Stimulated activated CD8-positive, alpha-beta memory T cell treated with anti-CD3 and anti-CD28 coated beads, Interleukin-4, amount 100 ng/mL, for 4 hours (primary cell): ENCODE measurements at places on chromosomes 6 and 20.

DNA sequence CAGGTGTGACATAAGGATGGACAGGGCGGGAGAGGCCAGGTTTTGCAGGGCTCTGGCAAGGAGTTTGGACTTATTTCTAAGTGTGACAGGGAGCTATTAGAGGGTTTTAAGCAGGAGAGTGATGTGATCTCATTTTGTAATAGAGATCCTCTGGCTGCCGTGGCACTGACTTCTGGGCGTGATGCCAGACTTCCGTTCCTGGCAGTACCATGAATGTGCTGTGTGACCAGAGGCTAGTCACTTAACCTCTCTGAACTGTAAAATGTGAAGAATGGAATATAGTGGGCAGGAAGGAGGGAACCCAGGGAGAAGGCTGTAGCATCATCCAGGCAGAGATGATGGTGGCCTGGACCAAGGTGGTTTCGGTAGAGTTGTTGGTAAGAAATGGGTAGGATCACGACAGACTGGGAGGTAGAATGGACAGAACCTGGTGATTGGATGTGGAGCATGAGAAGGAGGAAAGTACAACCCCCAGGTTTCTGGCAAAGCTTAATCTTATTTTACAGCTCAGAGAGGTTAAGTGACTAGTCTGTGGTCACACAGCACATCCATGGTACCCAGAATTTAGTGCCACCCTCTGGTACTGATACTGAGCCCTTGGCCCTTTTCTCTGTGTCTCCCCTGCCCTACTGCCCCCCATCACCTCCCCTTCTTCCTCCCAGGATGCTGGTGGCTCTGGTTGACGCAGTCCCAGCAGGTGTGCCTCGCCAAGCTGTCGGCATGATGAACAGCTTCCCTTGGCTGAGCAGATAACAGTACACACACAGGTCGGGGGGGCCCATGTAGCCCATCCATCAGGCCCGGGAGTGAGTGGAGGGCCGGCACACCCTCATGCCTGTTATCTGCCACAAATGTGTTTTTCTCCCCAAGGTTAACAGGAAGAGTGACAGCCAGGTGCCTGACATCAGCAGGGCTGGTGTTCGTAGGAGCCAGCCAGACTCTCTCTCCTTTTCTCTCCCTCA is 52.9 kb upstream of the CTNNBL1 start:
- no peak for DNase-seq

DNA sequence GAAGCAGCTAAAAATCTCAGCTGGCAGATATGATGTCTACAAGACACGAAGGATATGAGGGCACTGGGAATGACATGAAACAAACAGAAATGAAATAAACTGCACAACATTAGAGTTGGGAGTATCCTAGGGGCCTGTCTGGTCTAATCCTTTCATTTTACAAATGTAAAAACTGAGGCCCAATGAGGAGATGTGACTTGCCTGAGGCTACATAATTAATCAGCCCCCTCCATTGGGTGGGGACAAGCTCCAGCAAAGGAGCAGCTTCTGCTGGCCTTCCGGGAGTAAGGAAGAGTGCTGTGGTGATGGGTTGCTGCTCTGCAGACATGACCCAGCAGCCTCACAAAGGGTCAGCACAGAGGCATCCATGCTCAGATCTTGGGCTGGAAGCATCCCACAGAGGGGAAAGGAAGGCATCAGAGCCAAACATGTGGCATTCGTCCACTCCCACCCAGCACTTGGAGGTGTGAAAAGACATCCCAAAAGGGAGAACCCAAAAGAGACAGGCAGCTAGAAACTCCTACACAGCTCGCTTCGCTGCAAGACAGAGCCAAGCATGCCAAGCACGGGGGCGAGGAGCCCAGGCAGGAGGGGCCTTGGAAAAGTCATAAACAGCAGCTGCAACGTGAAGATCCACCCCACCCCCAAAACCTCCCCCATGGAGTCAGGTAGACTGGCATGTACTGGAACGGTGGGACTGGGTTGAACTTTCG is 183.7 kb downstream of the UNC5CL start:
- no peak for DNase-seq

- no peak for DNase-seq
These were observed 74.7 kb upstream of the TMEM170B start for GRCh38 chr6:11462742-11463397.

GRCh38 chr6:83827050-83827449 is 26.1 kb upstream of the RIPPLY2 start:
- DNase-seq: no peak

GRCh38 chr6:29710281-29710941 is 12.8 kb upstream of the HLA-F start:
- DNase-seq: no peak

- DNase-seq: no peak
These were observed 2.7 kb downstream of the EYA4 start for GRCh38 chr6:133243723-133244305.

GRCh38 chr6:25147223-25147622 is 132.0 kb upstream of the CARMIL1 start:
- no peak for DNase-seq

- DNase-seq: no peak
These were observed 89.6 kb upstream of the HS3ST5 start for GRCh38 chr6:114432400-114432799.

DNA sequence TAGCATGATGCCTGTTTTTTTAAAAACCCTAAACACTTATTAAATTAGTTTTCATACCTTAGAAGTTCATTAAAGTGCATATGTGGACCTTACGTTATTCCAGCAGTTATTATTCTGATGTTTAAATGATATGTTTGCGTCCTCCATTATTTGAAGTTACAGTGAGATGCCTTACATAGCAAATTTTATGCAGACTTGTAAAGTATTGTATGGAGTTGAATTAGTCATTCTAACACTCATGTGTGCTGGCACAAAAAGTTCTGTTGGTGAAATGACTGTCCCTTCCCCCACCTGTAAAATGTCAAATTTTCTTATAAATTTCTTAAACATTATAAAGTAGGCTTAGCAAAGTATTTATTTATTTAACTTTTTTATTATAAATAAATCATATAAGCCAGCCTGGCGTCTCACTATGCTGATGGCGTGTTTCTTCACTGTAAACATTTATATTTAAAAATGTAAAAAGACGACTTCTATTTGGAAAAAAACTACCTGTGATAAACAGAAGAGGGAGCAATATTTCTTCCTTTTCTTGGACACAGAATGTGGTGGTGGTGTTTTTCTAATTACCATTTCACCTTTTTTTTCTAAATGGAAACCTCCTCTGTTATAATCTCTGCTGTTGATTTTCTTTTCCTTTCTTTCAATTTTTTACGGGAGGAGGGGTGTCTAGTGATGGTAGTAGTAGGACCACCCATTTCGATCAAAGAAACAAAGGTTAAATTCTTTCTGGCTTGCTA is 155.4 kb downstream of the RFPL4B start:
- DNase-seq: no peak

DNA sequence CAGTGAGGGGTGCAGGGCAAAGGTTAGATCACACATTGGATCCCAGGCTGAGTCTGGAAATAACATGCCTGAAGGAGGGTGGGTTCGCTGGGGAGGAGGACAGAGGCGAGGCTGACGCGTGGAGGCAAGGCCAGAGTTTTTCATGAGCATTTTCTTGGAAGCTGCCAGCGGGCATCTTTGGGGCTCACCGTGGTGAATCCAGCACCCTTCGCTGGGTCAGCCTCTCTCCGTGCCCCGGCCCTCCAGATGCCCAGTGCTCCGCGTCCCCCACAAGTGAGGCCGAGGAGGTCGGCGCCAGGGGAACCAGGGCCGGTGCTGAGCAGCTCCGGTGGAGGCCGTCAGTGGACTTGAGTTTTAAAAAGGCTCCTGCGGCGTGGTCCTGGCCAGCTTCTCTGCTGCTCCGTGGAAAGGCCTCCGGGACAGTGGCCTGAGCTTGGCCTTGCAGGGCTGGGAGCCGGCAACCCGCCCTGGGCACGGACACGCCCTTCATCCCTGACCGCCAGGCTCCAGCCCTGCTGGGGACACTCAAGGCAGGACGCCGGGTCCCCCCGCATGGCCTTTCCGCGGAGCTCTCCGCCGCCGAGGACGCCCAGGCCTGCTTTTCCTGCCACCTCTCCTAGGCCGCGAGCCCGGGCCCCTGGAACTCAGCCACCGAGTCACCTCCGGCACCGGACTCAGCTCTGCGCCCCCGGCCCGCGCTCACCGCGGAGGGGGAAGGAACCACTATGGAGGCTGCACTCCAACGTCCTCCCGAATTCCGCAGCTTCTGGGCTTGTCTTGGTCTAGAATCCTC is 114.3 kb downstream of the THBS2 start:
- DNase-seq: no peak

- no peak for DNase-seq
These were observed 88.8 kb downstream of the DZANK1 start for GRCh38 chr20:18377896-18378481.

DNA sequence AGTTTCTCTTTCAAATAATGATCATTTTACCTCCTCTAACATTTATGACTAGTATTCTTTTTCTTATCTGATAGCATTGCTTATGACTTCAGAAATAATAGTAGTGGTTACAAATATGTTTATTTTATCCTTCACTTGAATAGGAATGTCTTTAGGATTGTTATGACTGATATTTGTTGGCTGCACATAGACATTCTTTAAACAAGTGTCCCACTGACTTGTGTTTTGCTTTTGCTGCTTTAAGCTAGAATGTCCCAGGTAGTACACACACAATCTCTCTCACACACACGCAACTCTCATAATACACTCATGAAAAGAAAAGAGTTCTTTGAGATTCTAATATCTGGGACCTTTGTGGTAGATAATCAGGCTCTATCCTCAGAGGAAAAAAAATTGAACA is 21.6 kb downstream of the KIAA1586 start:
- DNase-seq: no peak

DNA sequence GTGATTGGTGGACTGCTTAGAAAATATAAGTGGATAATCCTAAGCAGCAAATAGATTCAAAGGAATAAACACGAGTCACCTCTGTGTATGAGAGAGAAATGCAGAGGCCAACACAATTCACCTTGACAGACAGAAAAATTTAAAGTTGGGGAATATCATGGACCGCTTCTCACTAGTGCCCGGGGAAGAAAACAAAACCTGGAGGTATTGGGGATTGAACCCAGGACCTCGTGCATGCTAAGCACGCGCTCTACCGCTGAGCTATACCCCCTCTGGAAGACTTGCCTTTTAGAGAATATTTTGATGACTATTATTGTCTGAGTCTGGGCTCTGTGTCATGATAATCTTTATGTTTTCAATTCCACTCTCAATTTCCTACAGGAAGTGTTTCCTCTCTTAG is 111.9 kb downstream of the TRIM27 start:
- no peak for DNase-seq

DNA sequence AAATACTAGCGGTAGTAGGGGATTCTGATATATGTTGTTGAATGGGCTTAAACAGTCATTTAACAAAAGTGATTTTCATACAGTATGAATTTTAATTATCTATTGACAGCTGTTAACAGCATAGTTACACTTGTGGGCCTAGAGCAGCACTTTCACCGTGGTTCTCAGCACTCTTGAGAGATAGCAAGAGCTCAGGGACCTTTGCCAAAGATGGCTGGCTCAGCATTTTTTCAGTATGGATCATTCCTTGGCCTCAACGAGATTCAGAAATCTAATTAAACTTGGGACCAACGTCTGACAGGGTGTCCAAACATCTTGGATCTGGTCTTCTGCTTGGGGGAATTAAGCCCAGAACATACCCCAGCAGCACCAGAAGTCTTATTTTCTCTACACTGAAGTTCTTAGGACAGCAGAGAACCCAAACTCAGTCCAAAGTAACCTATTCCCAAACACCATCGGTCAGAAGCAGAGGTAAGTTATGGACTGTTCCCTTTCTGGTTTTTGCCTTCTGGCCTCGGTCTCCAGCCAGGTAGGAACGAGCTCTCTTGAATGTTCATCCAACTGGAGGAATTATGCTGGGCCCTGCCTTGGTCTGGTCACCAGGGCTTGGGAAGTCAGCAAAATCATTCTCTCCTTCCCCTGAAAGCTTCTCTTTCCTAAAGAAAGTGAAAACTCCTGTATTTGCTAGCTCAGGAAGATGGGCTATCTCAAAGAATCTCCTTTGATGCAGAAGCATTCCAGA is 25.7 kb downstream of the PRPH2 start:
- DNase-seq: no peak

DNA sequence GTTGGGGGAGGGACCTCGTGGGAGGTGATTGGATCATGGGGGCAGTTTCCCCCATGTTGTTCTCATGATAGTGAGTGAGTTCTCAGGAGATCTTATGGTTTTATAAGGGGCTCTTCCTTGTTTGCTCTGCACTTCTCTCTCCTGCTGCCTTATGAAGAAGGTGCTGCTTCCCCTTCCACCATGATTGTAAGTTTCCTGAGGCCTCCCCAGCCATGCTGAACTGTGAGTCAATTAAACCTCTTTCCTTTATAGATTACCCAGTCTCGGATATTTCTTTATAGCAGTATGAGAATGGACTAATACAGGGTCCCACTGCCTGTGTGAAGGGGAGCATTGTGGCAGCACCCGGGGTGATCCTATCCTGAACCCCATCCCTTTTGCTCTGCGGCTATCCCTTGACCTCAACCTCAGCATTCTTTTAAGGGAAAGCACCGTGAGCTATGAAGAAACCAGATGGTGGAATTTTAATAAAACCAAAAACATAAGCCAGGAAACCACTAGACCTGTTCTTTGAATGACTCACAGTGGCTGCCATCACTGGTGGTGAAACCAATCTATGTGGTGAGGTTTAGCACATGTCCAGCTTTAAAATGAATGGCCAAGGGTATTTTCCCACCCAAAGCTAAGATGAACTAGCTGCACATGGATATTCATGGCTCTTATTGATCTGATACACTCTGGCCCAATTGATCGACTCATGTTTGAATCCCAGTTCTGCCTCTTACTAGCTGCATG is 62.2 kb downstream of the ZDHHC14 start:
- no peak for DNase-seq

- DNase-seq: no peak
These were observed 703.5 kb downstream of the TFAP2A start for GRCh38 chr6:9711365-9711764.

DNA sequence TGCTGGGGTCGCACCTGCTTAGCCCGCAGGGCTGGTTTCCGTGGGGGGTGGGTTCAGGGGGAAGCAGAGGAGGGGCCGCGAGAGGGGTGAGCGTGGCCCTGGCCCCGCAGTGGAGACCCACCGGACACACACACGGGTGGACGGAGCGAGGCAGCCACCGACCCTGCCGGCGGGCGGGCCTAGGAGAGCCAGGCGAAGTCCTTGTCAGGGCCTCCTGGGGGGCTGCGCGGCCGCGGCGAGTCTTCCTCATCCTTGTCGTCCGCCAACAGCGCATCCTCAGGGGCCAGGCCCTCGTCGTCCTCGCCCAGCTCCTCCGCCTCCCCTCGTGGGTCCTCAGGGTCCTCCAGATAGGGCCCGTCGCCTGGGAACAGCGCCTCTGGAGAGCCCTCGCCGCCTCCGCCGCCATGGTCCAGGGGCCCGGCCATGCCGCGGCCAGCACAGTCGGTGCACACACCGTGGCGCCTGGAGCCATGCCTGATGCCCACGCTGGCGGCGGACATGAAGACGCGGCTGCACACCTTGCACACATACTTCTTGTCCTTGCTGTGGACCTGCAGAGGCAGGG is 7.3 kb downstream of the SLC2A4RG start:
- DNase-seq: no peak

- DNase-seq: no peak
These were observed 58.9 kb upstream of the LRRC1 start for GRCh38 chr6:53735896-53736295.

GRCh38 chr6:226516-227073 is 65.7 kb upstream of the DUSP22 start:
- DNase-seq: no peak
